Memory B cell (primary cell): ENCODE measurements at places on chromosomes 3 and 15.

DNA sequence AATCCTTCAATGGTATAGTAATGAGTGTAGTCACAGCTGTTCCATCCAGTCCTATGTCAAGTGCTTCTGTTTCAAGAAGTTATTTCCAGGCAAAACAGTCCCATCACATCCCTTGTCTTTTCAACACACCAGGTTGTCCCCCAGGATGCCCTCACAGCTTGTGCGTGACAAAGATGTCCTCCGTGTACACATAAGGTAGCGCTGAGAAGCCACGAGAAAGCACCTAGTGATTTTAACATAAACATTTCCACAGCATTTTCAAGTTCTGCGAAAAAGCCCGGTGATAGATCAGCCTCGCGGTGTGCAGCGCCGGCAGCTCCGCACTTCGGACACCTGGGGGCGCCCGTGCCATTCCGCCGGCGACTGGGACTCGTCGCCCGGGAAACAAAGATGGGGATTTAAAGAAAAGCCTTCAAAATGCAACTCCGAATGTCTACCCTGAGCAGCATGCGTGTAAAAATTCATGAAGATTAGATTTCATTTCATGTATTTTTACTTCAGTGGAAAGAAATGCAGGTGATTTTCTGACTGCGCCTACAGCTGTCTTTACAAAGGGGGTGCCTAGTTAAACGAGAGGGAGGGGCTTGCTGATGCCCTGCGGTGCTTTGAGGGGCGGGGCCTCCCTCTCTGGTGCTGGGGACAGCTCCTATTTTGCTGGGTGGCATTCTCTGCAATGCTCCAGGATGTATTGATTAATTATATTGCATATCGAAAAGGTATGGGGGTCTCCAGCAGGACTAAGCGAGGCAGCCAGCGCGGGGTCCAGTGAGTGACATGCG lies 49.9 kb downstream of the KY start:
- DNase-seq, result peak; percentile 40

DNA sequence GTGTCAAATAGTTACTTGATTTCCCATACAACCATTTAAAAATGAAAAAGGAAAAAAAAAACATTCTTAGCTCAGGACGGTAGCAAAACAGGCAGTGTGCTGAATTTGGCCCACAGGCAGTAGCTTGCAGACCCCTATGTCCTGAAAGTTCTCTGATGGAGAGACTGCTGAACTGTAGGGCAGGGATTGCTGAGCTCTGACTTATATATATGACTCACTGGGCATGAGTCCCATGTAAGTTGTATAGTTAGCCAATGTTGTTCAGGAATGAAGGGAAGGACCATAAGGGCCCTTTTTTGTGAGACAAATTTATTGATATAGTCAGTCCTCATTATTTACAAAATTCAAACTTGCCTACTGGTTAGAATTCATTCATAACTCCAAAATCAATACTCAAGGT lies 36.9 kb upstream of the FRMD4B start:
- DNase-seq, result no peak

DNA sequence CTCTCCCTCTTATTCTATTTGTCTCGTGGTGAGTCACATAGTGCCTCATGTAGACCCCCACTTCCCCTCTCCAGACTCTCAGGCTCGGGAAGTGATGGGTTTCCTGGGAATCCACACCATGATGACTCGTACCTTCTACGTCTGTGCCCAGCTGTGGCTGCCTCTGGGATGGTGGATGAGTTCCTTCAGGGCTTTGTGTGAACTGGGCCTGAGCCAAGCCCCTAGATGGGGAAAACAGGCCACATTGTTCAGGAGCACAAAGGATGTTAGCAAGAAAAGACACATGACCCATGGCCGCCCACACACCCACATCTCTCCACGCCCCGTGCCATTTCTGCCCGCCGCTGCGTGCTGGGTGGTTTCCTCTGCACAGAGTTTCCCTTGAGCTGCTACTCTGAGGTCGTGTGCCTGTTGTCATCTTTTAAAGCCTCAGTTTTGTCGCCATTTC lies 10.5 kb downstream of the ISG20 start:
- DNase-seq, result peak; percentile 49

DNA sequence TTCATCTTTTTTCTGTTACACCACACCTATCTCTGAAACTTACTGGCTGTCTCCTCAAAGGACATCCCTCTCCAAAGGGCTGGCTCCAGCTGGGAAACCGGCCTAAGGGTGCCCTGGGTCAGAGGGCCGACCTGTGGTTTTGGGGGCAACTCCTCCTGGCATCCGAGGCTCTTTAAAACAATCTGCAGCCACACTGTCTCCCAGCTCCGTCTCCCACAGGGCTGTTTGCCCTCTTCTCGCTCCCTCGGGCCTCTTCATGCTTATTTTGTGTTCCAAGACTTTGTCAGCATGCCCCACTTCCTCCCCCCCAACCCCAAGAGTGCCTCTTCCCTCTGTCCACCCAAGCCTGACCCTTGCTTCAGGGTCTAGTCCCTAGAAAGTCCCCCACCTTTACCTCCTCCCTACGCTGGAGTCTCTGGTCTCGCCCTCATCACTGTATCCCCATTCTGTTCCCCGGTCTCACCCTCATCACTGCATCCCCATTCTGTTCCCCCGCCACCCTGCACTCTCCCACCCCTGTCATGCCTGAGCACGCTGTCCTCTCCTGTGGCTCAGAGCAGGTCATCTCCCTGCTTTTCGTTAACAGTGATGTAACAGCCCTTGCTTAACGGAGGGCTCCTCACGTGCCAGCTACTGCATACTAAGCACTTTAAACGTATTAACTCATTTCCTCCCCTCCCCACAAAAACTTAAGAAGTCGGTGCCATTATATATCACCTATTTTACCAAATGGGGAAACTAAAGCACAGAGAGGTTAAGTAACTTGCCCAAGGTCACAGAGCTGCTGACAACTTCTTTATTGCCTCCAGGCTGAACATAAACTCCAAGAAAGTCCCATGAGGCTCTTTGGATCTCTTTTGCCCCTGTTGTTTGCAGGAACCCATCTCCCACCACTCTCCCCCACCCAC lies 1.1 kb upstream of the CSK start:
- DNase-seq, result no peak

GRCh38 chr3:17738921-17739320 lies 3.5 kb downstream of the TBC1D5 start:
- DNase-seq, result no peak

DNA sequence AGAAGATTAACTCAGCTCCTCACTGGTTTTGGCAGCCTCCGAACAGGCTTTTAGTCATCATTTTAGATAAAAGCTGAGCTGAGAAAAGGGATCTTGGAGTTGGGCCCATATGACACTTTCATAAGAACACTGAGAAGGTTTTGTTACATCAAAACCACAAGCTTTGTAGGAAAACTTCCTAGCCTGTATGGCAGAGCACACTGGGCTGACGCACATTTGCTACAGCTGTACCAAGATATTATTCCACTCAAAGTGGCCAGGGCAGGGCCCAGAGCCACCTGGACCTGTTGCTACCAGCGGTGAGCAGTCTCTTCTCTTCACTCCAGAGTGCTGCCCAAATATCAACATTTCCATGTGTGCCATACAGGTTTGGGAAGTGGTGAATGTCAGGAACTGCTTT lies 160.5 kb upstream of the CCDC54 start:
- DNase-seq, result no peak

DNA sequence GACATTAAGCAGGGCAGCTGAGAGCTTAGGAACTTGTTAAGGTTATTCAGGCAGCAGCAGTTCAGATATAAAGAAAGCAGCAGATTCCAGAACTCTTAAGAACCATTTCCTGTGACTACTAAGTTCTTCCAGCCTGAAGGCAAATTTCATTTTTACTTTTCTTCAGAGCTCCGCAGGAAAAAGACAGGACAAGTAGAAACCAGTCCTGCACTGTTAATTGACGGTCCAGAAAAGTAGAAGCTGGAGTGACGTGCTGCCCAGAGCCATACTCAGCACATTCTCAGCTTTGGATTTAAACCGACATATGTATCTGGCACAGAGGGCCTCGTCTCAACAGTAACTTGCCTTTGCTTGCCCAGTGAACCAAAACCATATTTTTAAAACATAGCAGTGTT lies 219.4 kb upstream of the STRIT1 start:
- DNase-seq, result no peak

GRCh38 chr3:134252766-134253165 lies 2.1 kb upstream of the RYK start:
- no peak for DNase-seq

GRCh38 chr15:35159170-35159569 lies 74.1 kb upstream of the NANOGP8 start:
- no peak for DNase-seq

DNA sequence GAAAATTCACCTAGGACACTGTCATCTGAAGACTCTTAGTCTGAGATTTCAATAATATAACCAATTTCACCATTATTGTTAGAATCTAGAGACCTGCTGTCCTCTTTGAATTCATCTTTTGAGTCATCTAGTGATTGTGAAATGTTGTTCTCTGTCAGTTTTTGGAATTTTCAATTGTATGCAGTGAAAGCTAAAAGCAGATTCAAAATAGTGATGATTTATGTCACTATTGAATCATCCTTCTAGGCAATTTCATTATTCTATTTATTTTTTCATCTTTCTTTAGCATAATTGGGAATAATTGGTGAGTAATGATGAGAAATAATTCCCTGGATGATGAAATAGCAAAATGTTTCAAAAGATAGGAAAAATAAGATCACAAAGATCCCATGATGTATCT lies 101.7 kb upstream of the EIF1B start:
- no peak for DNase-seq

GRCh38 chr15:65344214-65344913 lies 33.4 kb downstream of the IGDCC3 start:
- DNase-seq, result no peak

DNA sequence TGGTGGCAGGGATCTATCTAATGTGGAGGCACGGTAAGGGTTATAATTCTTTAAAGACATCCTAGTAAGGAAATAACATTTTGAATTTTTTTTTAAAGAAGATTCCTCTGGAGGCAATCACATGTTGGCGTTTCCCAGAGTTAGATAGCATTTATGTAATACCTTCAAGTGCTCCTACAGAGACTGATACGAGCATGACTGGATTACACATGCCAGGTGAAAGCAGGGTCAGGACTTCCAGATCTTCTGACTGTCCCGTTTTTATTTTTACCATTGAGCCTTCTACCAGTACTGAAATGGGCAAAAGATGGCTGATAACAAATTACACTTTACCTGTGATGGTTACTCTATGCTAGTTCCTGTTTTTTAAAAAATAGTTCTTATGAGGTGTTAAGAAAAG lies 13.8 kb downstream of the IL17RB start:
- no peak for DNase-seq

DNA sequence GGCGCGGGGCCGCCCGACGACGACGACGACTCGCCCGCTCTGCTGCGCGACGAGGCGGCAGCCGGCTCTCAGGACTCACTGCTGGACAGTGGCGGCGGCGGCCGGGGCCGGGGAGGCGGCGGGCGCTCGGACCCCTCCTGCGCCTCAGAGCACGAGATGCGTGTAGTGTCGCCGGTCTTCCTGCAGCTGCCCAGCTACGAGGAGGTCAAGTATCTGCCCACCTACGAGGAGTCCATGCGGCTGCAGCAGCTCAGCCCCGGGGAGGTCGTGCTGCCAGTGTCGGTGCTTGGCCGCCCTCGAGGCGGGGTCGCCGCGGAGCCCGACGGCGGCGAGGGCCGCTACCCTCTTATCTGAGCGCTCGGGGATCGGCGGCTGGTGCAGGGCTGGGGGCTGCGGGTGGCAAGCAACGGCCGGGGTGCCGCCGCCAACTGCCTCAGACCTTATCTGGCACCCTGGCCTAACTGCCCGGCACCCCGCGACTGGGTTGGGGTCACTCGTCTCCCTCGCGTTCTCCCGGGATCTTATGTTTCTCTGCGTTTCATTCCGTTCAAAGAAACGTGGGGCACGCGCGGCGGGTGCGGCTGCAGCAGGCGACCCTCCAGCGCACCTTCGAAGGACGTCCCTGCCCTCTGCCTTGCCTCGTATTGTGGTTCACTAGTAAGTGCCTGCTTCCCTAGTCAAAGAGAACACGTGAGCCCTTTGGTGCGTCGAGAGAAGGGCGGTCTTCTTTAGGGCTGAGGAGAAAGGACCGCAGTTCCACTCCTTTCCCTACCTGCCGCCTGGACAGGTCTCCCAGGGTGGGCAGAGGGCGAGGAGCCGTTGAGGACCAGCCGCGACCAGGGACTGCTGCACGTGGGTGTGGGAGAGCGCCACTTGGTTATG lies 1.0 kb downstream of the C3orf80 start:
- peak; percentile 16 for DNase-seq

- no peak for DNase-seq
These were observed 25.6 kb upstream of the VPS8 start for GRCh38 chr3:184786280-184786941.

- no peak for DNase-seq
These were observed 39.3 kb downstream of the ATP1B3 start for GRCh38 chr3:141915766-141916165.

DNA sequence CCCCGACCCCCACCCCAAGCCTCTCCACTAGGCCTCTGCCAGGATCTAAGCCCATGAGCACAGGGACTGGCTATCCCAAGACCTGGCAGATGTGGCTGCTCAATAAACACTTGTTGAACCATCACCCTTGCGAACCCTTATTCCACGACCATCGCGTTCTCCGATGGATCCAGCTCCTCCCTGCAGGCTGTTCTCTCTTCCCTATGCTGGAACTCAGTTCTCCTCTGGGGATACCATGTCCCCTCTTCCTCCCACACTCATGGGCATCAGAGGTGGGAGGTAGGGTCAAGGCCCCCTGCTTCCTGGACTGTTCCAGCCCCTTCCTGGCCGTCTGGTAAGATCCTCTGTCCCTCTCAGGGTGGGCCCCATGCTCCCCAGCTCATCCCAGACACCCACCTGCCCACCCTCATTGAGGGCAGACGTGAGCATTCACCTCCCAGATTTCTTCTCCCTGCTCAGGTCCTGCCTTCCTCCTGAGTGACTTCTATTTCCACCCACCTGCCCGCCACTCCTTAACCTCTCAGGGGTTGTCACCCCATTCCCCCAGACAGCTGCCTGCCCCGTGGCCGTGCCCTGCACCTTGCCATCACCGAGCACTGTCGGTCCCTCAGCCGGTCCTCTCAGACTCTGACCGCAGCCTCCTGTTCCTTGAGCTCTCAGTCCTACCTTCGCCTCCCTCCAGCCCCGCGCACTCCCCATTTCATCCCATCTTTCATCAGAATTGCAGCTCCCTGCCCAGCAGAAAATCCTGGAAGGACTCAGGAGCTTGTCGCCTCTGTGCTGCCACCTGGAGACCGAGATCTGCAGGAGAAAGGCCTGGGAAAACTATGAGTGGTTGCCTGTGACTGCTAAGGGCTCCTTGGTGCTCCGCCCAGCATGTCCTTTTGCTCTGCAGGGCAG lies 42.0 kb downstream of the PML start:
- DNase-seq, result no peak

DNA sequence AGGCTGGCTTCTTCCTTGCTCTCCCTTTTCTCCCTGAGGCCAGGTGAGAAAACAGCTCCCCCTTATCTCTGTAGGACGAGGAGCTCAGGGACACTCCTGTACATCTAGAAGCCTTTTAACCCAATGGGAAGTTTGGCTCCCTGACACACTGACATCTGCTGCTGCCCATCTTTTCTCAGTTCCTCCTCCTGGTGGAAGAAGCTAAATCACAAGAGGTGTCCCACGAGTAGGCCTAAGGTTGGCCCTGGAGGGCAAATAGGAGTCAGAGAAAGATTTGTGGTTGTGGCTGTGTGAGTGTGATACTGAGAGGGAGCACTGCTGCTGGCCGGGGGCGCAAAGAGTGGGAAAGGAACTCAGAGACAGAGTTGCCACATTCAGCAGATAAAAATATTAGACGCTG lies 49.5 kb downstream of the ARHGAP31 start:
- no peak for DNase-seq
